Lung (tissue), 17 donors: ENCODE measurements at places on chromosomes 5 and 9. TPM values are rescaled to one million over a fixed set of nuclear protein-coding genes. Genes with fewer than 3 reads are reported as not detected.

- no peak for DNase-seq
- no peak overlapping the region for H3K27ac ChIP-seq
- peaks cover 8% of the 10 kb centered on the region for H3K4me1 ChIP-seq
- no peaks in the 10 kb centered on the region for H3K36me3 ChIP-seq
- H3K27me3 ChIP-seq = no peaks in the 10 kb centered on the region
- no peak overlapping the region for H3K4me3 ChIP-seq
These were observed 134.1 kb downstream of the ARL15 start for GRCh38 chr5:54176066-54176830.

- H3K4me1 ChIP-seq = no peaks in the 10 kb centered on the region
- no peaks in the 10 kb centered on the region for H3K27me3 ChIP-seq
- DNase-seq = peak; percentile 35
- H3K4me3 ChIP-seq = no peak overlapping the region
These were observed 57.0 kb downstream of the C9orf153 start for GRCh38 chr9:86202338-86202882.

DNA sequence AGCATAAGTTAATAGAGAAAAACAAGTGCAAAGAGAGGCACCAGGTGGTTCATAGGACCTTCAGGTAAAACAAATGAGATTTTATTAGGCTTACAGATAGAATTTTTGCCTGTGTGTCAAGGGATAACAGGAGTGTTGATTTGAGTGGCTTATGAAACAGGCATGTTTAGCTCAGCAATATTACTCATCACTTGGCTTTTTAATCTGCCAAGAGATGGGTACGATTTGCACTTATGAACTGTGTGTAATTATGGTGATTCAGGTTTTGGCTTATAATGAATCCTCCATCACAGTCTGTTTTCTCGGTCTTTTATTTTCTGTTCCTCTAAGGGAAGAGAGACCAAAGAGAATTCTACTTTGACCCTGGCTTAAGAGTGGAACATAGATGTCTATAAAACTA, 199.3 kb downstream of the DMRTA1 start:
- H3K4me1 ChIP-seq = no peaks in the 10 kb centered on the region
- DNase-seq = no peak
- H3K27ac ChIP-seq = no peak overlapping the region
- H3K27me3 ChIP-seq = no peaks in the 10 kb centered on the region
- no peaks in the 10 kb centered on the region for H3K36me3 ChIP-seq

DNA sequence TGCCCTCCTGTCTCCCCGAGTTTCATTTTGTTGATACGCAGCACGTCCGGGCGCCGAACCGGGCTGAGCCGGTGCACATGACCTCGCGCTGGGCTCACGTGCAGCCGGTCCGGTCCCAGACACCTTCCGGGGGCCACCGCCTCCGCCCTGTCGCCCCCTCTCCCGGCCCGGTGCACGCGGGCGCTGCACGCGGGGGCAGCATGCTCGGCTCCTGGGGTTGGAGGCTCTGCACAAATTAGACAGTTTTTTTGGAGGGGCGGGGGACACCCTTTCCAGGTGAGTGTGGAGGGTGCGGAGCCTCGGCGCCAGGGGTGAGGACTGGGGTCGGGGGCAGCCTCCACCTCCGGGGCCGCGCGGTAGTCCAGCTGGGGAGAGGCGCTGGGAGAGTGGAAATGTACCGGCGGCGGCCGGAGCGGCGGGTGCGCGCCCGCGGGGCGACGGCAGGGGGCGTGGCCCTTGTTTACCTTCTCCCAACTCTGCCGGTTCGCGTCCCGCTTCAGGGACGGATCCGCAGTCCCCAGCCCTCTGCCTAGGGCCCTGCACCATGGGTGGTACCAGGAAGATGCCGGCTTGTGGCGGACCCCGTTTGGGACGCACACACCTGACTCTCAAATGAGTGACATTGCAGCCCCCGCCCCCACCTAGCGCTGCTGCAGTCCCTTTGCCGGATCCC, 1.1 kb downstream of the JADE2 start:
- peak overlapping the region; percentile 97 for H3K27ac ChIP-seq
- no peaks in the 10 kb centered on the region for H3K36me3 ChIP-seq
- no peaks in the 10 kb centered on the region for H3K27me3 ChIP-seq
- H3K4me3 ChIP-seq = peak overlapping the region; percentile 95

GRCh38 chr9:129869585-129870501, 34.6 kb downstream of the USP20 start:
- H3K27me3 ChIP-seq = no peaks in the 10 kb centered on the region
- H3K36me3 ChIP-seq = peaks cover 52% of the 10 kb centered on the region
- no peaks in the 10 kb centered on the region for H3K4me1 ChIP-seq
- DNase-seq = no peak
- no peak overlapping the region for H3K4me3 ChIP-seq

GRCh38 chr9:79371948-79372555, 199.7 kb upstream of the TLE4 start:
- no peak overlapping the region for H3K4me3 ChIP-seq
- H3K36me3 ChIP-seq = no peaks in the 10 kb centered on the region
- H3K27ac ChIP-seq = no peak overlapping the region
- no peaks in the 10 kb centered on the region for H3K27me3 ChIP-seq
- no peaks in the 10 kb centered on the region for H3K4me1 ChIP-seq

- H3K36me3 ChIP-seq = no peaks in the 10 kb centered on the region
These were observed 1280.2 kb upstream of the C9orf72 start for GRCh38 chr9:28853477-28853876.

- no peaks in the 10 kb centered on the region for H3K36me3 ChIP-seq
- no peak overlapping the region for H3K27ac ChIP-seq
- peaks cover 5% of the 10 kb centered on the region for H3K4me1 ChIP-seq
- no peaks in the 10 kb centered on the region for H3K27me3 ChIP-seq
These were observed 87.1 kb downstream of the SEMA4D start for GRCh38 chr9:89410641-89411350.

DNA sequence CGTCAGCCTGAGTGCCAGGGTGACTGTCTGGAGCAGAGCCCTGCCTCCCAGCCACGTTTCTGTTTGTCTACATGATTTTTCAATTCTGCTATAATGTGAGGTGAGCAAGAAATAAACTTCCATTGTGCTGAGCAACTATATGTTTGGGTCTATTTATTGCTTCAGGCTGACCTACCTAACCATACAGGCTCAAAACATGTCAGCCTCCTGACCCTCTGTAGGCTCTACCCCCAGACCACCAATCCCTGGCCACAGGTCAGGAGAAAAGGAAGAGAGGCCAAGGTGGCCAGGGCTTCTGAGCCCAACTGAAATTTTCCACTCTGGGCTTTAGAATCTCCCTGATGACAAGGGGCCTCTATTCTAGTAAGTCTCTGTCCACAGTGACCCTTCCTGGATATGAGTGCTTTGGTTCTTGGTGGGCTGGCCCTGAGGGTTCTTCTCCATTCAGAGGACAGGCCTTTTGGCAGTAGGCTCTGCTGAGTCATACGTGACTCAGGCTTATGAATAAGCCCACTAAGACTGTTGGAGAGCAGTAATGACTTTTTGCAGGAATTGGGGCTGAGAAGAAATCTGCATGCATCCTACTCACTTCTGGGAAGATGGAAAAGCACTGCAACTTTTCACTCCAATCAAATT, 117.2 kb upstream of the TBCA start:
- no peak overlapping the region for H3K4me3 ChIP-seq
- H3K4me1 ChIP-seq = no peaks in the 10 kb centered on the region
- no peak overlapping the region for H3K27ac ChIP-seq
- no peak for DNase-seq
- no peaks in the 10 kb centered on the region for H3K36me3 ChIP-seq
- peaks cover 5% of the 10 kb centered on the region for H3K27me3 ChIP-seq

DNA sequence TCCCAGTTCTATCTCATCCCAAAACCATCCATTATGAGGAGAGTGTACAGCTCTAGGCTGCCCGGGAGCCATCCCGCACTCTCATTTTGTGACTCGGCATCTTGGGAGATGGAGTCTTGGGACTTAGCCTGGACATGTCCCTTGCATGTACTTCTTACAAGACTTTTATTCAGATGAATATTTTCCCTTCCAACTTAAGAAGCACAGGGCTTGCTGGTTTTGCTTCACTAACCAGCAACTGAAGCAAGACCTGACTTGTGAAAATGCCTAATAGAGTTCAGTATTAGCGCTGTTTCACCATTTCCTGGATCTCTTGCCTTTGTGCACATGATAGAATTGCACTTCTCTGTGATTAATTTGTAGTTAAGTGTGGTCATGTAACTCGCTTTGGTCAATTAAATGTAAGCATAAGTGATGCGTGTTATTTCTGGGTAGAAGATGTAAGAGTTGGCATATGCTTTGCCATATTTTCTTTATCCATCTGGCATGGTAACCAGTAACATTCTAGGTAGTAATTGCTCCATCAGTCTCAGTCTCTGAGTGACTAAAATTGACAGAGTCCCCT, 55.8 kb downstream of the PDCD1LG2 start:
- H3K36me3 ChIP-seq = no peaks in the 10 kb centered on the region
- H3K4me3 ChIP-seq = no peak overlapping the region
- H3K4me1 ChIP-seq = no peaks in the 10 kb centered on the region

GRCh38 chr5:179245031-179245430, 100.2 kb downstream of the ADAMTS2 start:
- no peak overlapping the region for H3K27ac ChIP-seq
- DNase-seq = no peak
- no peak overlapping the region for H3K4me3 ChIP-seq
- no peaks in the 10 kb centered on the region for H3K36me3 ChIP-seq

DNA sequence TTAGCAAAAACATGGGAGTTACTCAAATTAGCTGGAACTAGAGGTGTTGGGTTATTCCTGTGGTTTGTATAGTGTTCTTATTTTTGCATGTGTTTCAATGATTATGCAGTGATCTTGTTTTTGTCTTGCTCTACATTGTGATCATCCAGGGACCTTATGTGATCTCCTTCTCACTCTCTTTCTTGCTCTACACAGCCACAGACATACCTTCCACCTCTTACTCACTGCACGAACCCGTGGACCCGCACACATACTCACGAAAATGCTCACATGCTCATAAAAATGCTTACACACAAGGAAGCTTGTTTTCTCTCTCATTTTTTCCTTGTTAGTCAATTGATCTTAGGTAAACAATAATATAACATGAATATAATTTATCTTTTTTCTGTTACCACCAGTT, 187.1 kb downstream of the KDM4C start:
- no peak for DNase-seq
- H3K4me1 ChIP-seq = peaks cover 2% of the 10 kb centered on the region
- peak overlapping the region; percentile 29 for H3K27ac ChIP-seq
- H3K4me3 ChIP-seq = no peak overlapping the region

DNA sequence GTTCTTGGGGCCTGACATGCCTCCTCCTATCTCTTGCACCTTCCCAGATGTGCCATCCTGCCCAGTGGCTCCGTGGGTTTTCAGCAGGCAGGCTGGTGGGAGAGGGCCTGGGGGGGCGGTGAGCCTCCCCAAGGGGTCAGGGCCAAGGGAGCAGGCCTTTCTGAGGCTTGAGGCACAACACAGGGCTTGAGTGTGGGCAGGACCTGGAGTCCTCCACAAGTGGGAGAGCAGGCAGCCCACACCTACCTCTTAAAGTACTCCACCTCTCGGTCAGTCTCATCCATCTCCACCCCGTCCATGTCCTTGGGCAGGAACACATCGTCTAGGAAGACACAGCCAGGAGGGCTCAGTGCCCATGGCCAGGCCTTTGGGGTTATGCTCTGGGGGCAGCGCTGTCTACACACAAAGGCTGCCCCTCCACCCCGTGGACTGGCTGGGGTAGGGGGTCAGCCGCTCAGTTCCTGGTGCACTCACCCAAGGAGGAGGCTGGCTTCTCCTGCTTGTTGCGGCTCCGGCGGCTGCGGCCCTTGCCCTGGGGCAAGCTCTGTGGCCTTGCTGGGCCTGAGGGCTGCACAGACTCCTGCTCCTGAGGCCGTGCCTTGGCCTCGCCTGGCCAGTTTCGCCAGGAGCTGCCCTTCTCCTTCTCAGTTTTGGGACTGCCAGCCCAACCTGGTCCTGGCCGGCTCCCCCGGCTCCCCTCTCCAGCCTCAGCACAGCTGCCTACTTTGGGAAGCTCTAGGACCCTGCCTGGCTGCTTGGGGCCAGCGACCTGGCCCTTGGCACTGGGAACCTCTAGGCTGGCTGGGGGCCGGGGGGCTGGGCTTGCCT, 7.2 kb upstream of the DDX41 start:
- H3K36me3 ChIP-seq = peaks cover 52% of the 10 kb centered on the region
- H3K4me3 ChIP-seq = no peak overlapping the region
- DNase-seq = no peak
- no peak overlapping the region for H3K27ac ChIP-seq
- H3K4me1 ChIP-seq = no peaks in the 10 kb centered on the region

NR2F1-AS1 gene
- 8.9 TPM for total RNA-seq

NIPAL4 gene
- 0.17 TPM for total RNA-seq

GFRA3 gene
- total RNA-seq = not detected

TRMO gene
- 27.9 TPM for total RNA-seq

SPATA31C1 gene
- total RNA-seq = not detected

ZFAND5 gene
- total RNA-seq = 180 TPM
